ENCODE measurements at places on chromosomes 5 and 9. TPM values are rescaled to one million over a fixed set of nuclear protein-coding genes. Genes with fewer than 3 reads are reported as not detected.
A peak's percentile ranks its signal among the peaks of the same experiment; 100 is the strongest.

- no peak for DNase-seq
Measured at GRCh38 chr9:10055886-10056395, 556.9 kb downstream of the PTPRD start.

GRCh38 chr5:139474890-139475791 lies 4.3 kb downstream of the SMIM33 start:
- no peak for DNase-seq

DNA sequence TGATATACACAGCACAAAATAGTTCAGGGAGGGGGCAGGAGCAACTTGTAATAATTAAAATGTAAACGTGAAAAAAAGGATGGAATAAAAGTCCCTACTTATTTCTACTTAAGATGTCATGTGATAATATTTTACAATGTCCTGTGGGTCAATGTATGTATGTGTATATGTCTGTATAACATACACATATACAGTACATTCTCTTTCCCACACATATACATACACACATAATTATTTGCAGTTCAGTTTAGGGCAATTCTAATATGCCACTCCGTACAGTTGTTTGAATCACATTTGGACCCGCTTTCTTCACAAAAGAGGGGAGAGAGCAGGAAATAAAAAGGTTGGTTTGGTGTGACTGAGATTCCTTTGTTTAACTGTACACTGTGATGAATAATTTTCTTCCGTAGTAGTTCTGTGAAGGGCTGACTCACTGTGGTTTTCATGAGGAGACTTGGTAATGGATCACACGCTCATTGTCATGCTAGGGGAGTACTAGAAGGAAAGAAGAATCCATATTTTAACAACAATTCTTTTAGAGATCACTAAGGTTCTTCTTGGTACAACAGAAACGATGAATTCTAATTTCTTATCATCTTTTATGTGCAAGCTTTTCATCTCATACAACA lies 26.2 kb upstream of the ACOT12 start:
- DNase-seq, result no peak

DNA sequence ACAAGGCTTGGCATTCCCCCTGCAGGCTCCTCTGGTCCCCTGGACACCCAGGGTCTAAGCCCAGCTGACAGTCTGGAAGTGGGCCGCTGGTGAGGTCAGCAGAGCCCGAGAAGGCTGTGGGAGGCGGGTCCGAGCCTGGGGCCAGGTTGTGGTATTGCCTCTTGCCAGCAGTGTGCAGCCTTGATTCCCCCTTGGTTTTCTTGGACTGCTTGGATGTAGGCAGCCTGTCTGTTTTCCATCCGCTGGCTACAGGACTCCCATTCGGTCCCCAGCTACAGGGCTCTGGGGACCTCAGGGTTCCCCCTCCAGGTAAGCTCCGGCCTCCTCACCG lies 1.6 kb downstream of the AIF1L start:
- DNase-seq, result no peak

- DNase-seq, result no peak
Measured at GRCh38 chr5:132470010-132470392, 20.6 kb downstream of the IRF1 start.

Gene EQTN
- total RNA-seq, result 0.44 TPM

Gene MRPL50
- 11.9 TPM for total RNA-seq

DNA sequence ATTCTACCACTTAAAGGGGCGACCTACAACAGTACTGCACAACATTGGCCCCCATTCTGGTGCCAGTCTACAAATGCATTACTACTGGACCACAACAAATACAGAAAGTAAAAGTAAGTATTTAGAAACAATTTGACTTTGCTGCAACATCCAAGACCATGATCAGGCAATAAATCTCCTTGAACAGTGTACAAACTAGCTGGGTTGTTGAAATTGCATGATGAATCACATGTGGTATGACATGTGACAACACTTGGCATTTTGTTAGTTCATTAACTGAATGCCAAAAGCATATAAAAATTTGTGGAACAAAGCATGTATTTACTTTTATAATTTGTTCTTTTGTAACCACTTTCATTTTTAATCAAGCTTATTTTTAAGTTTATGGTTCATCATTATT lies 270.5 kb downstream of the NFIB start:
- DNase-seq, result no peak

DNA sequence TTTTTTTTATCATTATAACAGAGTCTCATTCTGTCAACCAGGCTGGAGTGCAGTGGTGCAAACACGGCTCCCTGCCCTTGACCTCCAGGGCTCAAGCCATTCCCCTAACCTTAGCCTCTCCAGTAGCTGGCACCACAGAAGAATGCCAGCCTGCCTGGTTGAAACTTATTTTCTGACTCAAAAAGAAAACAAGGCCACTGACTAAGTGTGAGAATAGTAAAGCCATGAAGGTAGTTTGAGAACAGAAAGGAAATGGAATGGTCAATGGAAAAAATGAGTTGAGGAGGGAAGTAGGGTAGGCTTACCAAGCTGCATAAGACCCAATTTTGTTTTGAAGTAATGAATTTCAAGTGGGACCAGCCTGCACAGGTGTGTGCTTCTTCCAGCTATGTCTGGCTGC lies 82.8 kb upstream of the RORB start:
- DNase-seq, result no peak

Gene DOCK8
- 65.8 TPM for total RNA-seq

DNA sequence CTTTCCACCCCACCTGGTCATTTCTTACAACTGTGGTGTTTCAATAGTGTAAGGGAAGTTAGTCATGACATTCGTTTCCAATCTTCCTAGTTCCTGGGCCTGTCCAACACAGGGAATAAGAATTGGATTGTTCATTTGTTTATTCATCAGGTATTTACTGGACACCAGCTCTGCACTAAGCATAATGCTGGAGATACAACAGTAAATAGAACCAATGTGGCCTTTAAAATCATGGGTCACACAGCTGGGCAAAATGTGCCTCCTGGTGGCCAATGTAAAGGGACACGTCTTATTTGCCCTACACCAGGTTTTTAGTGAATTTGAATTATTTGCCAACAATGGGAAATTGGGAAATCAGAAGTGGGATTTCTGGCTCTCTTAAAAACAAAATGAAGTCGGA lies 10.4 kb downstream of the ABLIM3 start:
- DNase-seq, result no peak

DNA sequence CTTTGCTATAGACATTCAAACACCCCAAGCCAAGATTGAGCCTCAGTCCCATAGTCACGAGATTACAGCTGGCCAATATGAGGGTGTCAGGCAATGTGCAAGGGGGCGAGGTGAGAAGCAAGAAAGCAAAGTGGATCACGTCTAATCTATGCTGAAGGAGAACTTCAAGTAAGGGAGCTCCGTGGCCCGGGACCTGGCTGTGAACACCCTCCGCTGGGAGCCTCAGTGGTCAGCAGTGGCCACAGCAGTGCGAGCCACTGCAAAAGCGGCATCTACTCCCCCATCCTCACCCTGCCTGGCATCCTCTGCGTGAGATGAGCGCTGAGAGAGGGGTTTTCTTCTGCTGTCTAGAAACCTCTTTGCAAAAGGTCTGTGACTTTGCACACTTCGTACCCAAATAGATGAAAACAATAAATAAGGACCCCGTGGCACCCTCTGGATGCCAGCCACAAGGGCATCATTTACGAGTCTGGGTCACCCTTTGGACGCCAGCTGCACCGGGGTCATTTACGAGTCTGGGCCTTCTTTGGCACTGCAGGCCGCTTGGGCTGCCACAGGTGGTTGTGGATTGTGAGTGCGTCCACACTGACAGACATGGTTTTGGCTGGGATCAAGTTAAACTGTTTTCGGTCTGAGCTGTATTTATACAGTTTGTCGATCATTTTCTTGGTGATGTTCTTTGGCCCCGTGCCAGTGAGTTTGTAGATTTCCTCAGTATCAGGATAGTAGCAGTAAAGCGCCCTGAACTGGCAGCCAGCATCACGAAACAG lies 96.4 kb downstream of the CAMSAP1 start:
- DNase-seq, result no peak

- no peak for DNase-seq
Measured at GRCh38 chr9:14761584-14761983, 39.1 kb upstream of the CER1 start.

DNA sequence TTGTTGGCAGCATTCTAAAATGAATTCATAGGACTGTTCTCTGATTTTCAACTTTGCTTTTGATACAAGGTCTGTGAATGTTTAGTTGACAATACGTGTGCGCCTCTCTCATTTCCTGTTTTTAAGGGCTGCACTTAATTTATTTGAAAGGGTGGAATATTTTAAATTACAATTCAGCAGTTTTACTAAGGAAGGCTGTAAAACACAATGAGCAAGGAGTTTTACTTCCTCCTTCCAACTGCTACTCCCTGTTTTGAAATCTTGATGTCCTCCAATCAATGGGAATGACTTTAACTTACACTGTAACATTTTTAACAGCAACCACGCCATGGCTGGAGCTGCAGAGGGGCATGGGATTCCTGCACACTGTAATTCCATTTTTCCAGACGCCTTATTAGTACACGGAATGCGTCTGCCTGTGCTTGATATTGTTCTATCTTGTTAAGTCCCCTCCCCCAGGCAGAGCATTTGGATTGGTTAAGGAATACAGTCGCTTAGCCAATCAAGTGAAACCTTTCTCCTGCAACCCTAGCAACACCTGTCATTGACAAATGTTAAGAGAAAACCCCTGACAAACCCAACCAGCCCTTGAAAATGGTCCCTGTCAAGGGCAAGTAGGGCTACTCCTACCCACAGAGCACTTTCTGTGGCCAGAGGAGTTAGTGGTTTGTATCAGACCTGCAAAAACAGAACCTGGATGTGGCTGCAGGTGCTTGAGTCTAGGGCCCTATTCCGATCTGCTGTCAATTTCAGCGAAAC lies 12.5 kb upstream of the ZSWIM6 start:
- DNase-seq, result no peak

Gene VCAN
- total RNA-seq, result 75.9 TPM

Gene PNPLA7
- total RNA-seq, result 9.7 TPM

GRCh38 chr9:113652355-113653152 lies 189.0 kb downstream of the RGS3 start:
- no peak for DNase-seq

GRCh38 chr9:129422843-129423192 lies 198.1 kb downstream of the C9orf50 start:
- DNase-seq, result peak; percentile 63

Gene CA9
- total RNA-seq, result not detected

Gene GPR150
- 0.18 TPM for total RNA-seq

GRCh38 chr9:116275418-116276195 lies 122.0 kb downstream of the PAPPA start:
- DNase-seq, result no peak

Data from ureter (tissue), 1 donor.